ENCODE measurements at places on chromosomes 16 and 17.

GRCh38 chr17:28916302-28916934 lies 13.5 kb upstream of the DHRS13 start:
- no peak overlapping the region for H3K4me3 ChIP-seq
- peak overlapping the region; percentile 20 for H3K27ac ChIP-seq
- peaks cover 2% of the 10 kb centered on the region for H3K27me3 ChIP-seq
- no peaks in the 10 kb centered on the region for H3K4me1 ChIP-seq
- H3K36me3 ChIP-seq, result peaks cover 77% of the 10 kb centered on the region
- peak; percentile 42 for DNase-seq

DNA sequence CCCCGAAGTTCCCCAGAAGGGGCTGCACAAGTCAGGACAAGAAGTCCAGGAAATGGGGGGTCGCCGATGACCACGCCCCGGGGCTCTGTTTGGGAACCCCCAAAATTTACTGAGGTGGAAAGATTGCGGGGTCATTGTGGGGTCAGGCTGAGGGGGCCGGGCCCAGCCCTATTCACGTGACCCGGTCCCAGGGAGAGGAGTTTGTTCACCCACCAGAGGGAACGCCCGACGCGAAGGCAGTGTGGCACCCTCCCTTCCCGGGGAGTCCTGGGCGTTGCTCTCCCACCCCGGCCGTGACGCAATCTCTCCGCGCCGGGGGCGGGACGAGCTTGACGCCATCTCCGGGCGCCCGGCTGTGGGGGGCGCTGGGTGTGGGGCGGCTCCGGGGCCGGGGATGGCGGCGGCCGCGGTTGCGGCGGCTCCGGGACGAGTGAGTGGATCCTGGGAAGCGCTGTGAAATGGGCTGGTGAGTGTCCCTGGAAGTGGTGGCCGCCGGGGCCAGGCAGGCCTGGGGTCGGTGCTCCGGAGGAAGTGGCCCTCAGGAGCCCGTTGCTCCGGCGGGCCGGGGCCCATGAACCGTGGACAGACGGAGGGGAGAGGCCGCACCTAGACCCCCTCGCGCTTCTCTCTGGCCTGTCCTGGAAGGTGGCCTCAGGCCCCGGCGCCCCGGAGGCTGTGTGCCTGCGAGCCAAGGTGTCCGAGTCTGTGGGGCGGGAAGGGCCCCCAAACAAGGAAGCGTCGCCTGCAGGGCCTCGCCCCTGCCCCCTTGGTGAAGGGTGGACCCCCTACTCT lies at the start of gene ATXN1L:
TSS of gene ATXN1L (plus strand) at position 338 of the 792 bp plus-strand sequence. CDS start 3,765 bp downstream, outside the sequence.
- H3K27ac ChIP-seq, result peak within 1 kb of the TSS; percentile 90
- DNase-seq, result peak; percentile 92
- peaks cover 18% of the 10 kb centered on the region for H3K4me1 ChIP-seq
- peaks cover 15% of the 10 kb centered on the region for H3K27me3 ChIP-seq
- peak within 1 kb of the TSS; percentile 97 for H3K4me3 ChIP-seq
- peaks cover 24% of the 10 kb centered on the region for H3K36me3 ChIP-seq

DNA sequence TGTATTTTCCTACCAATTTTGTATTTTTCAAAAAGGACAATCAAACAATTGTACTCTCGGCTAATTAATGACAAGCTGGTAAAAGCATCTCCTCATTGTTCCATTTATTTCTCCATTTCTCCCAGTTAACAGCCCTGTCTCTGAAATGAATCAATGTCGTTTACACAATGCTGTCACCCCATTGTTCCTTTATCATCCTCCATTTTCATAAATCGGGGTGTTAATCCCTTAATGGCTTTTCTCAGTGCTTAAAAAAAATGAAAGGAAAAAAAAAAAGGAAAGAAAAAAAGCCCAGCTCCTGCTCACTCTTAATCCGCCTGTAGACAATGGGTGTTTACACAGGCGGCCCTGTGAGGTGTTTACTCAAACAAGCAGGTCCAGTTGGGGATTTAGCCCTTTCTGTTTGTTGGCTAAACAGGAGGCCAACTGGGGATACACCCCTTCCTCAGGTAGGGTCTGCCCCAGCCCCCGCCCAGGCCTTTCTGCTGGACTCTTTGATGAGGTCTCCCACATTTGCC lies 86.8 kb upstream of the SALL1 start:
- H3K27me3 ChIP-seq, result no peaks in the 10 kb centered on the region
- peaks cover 8% of the 10 kb centered on the region for H3K36me3 ChIP-seq
- no peak for DNase-seq

DNA sequence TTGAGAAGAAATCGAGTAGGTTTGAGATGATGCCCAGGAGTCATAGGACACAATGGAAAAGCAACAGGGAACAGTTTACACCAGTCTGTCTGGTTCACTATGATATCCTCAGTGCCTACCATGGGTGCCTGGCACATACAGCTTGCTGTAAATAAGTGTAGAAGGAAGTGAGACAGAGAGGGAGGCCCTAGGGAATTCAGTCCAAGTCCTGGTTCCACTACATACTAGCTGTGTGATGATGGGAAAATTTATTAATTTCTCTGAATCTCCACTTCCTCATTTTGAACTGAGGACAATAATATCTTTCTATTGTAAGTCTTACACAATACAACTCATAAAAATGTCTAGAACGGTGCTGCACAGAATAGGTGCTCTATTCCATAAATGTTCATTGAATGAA lies 53.3 kb upstream of the LYRM9 start:
- peaks cover 21% of the 10 kb centered on the region for H3K27me3 ChIP-seq
- H3K4me1 ChIP-seq, result peaks cover 18% of the 10 kb centered on the region
- no peak for DNase-seq
- H3K36me3 ChIP-seq, result no peaks in the 10 kb centered on the region

DNA sequence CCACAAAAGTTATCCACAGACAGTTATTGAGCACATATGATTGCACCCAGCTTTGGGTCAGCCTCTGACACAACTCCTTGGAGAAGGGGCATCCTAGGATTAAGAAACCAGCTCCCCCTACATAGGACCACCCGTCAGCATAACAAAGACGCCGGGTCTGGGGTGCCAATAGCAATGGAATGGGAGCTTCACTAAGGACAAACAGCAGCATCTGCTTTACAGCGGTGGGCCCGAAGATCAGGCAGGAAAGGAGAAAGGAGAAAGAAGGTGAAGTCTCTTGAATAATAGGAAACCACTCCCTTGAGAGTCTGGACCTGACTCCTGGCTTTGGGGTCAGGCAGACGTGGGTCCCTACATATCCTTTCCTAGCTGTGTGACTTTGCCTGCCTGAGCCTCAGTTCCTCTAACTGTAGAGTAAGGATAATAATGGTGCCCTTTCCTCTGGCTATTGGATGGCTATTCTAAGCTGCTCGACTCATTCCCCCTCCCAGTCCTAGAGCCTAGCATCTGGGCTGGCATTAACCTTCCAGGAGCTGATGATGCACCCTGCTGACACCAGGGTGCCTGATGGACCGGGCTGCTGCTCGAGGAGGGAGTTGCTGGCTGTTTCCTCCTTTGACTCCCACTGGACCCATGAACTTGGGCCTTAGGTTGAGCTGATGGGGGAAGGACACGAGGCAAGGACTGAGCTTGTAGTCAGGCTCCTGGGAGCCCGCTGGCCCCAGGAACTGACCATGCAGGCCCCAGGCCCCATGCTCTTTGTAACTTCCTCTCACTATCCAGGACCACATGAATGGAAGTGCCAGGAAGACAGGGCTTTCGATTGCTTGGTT lies 94.2 kb downstream of the C16orf78 start:
- peaks cover 41% of the 10 kb centered on the region for H3K27me3 ChIP-seq
- peaks cover 39% of the 10 kb centered on the region for H3K4me1 ChIP-seq
- H3K4me3 ChIP-seq, result no peak overlapping the region
- no peak for DNase-seq
- H3K27ac ChIP-seq, result no peak overlapping the region

DNA sequence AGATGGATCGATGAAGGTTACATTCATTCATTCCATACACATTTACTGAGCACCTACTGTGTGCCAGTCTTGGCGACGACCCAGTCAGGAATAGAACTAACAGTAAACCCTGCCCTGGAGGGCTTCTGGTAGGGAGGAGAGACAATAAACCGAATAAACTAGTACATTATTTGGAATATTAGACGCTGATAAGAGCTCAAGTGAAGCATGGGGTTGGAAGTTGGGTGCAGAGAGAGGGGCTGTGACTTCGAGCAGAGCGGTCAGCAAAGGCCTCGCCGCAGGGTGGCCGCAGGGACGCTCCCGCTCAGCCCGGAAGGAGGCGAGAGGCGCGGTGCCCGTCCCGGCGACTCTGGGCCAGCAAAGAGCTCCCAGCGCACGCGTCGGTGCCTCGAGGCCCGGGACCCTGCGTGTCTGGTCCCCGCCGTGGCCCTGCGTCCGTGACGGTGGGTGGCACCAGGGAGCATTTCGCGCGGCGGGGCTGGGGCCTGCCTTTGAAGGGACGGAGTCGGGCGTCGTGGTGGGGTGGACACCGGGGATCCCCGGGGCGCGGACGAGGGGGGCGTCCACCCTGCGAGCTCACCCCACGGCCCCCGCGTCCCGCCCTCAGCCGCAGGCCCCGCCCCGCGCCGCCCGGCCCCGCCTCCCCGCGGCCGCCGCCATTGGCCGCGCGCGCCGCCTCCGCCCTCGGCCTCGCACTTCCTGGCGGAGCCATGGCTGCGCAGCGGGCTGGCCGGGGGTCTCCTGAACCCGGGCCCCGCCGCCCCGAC lies at the start of gene KLHL36:
TSS of gene KLHL36 (plus strand) at position 684 of the 767 bp plus-strand sequence. CDS start 2,357 bp downstream, outside the sequence.
- H3K36me3 ChIP-seq, result no peaks in the 10 kb centered on the region
- peaks cover 65% of the 10 kb centered on the region for H3K27me3 ChIP-seq
- peak within 1 kb of the TSS; percentile 91 for H3K4me3 ChIP-seq
- DNase-seq, result peak; percentile 76

DNA sequence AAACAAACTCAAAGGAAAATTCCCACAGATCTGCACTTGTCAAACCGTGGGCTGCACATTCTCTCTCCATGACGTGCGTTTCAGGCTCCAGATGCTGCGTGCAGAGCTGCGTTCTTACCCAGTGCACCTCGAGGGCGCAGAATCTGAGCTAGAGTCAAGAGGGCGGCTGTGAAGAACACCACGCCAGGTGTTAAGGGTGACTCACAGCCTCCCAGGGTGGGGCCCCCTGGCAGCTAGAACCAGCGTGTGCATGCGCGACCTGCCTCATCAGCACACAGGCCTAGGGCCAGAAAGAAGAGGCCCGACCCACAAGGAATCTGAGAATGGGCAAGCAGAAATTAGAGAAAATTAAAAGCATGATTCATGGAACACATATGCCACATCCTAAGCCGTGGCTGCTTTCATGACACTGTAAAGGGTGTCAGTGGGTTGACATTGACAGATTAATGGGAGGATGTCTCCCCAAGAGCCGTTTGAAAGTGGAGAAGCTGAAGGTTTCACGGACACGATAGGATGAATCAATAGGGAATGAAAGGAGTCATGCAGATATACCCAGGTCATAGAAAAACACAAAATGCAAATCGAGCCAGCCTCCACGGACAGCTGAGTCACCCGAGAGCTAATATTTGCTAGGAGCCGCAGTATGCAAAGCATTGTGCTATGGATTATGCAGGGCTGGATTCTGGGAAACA lies 29.0 kb downstream of the MARCHF10 start:
- peaks cover 10% of the 10 kb centered on the region for H3K36me3 ChIP-seq
- H3K27me3 ChIP-seq, result peaks cover 11% of the 10 kb centered on the region
- H3K27ac ChIP-seq, result peak overlapping the region; percentile 16
- H3K4me3 ChIP-seq, result no peak overlapping the region

DNA sequence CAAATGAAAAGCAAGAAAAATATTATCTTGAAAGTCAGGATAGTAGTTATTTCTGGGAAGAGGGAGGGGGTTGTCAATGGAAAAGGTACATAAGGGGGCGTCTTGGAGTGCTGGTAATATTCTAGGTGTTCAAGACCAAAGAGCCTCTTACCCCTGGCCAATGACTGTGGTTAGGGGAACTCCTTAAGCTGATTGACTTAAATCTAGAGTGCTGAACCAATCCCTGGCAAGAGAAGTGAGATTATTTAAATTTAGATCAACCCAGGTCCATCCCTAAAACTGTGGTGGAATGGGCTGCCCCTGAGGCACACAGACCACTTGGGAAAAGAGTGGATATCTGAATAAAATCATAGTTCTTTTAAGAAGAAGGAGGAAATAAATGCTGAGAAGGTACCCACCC lies 174.1 kb downstream of the COPRS start:
- H3K4me3 ChIP-seq, result no peak overlapping the region
- no peak for DNase-seq
- no peaks in the 10 kb centered on the region for H3K4me1 ChIP-seq
- H3K27me3 ChIP-seq, result peaks cover 28% of the 10 kb centered on the region
- no peak overlapping the region for H3K27ac ChIP-seq

- no peaks in the 10 kb centered on the region for H3K36me3 ChIP-seq
- H3K27ac ChIP-seq, result no peak overlapping the region
- peaks cover 19% of the 10 kb centered on the region for H3K4me1 ChIP-seq
- H3K4me3 ChIP-seq, result no peak overlapping the region
Observed at GRCh38 chr17:28975646-28976045, 24.3 kb upstream of the PHF12 start.

DNA sequence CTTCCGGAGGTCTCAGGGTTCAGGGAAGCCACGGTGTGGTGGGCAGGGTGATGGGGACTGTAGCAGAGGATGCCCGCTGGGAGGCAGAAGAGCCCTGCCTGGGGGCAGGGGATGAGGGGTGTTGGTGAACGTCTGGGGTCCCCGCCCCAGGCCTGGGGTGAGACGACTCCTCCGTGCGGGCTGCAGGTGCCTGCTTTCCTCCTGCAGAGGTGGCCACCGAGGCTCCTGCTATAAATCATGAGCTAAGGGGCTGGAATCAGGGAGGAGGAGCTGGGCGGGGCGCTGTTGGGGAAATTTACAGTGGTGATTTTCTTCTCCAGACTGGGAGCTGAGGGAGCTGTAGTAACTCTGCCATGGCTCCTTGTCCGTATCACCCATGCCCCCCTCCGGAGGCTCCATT lies 167.0 kb downstream of the MRM1 start:
- peaks cover 49% of the 10 kb centered on the region for H3K27me3 ChIP-seq
- H3K4me1 ChIP-seq, result peaks cover 89% of the 10 kb centered on the region
- H3K36me3 ChIP-seq, result no peaks in the 10 kb centered on the region
- H3K4me3 ChIP-seq, result peak overlapping the region; percentile 54
- peak; percentile 54 for DNase-seq

DNA sequence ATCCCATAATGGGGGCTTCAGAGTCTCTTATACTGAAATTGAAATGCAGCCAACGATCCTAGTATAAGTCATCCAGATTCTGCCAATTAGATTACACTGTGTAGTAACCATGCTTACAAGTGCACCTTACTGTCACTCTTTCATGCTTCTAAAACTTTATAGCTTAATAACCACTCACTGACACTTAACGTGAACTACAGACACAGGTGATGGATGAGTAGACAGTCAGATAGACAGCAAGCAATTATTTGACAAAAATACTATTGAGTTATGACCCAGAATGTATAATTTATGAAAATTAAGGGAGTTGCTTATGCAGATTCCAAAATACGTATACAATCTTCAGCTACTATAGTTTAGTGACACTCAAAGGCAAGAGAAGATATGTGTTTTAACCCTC lies 6.3 kb downstream of the CDH8 start:
- peaks cover 35% of the 10 kb centered on the region for H3K27me3 ChIP-seq
- H3K4me3 ChIP-seq, result no peak overlapping the region
- DNase-seq, result no peak
- no peak overlapping the region for H3K27ac ChIP-seq
- H3K4me1 ChIP-seq, result peaks cover 19% of the 10 kb centered on the region

GRCh38 chr17:72691586-72691985 lies 400.9 kb downstream of the SLC39A11 start:
- peaks cover 6% of the 10 kb centered on the region for H3K27me3 ChIP-seq
- no peak overlapping the region for H3K27ac ChIP-seq
- peaks cover 37% of the 10 kb centered on the region for H3K4me1 ChIP-seq
- DNase-seq, result no peak
- H3K36me3 ChIP-seq, result peaks cover 4% of the 10 kb centered on the region
- H3K4me3 ChIP-seq, result no peak overlapping the region
